ENCODE measurements at places on chromosomes 6 and 20.

DNA sequence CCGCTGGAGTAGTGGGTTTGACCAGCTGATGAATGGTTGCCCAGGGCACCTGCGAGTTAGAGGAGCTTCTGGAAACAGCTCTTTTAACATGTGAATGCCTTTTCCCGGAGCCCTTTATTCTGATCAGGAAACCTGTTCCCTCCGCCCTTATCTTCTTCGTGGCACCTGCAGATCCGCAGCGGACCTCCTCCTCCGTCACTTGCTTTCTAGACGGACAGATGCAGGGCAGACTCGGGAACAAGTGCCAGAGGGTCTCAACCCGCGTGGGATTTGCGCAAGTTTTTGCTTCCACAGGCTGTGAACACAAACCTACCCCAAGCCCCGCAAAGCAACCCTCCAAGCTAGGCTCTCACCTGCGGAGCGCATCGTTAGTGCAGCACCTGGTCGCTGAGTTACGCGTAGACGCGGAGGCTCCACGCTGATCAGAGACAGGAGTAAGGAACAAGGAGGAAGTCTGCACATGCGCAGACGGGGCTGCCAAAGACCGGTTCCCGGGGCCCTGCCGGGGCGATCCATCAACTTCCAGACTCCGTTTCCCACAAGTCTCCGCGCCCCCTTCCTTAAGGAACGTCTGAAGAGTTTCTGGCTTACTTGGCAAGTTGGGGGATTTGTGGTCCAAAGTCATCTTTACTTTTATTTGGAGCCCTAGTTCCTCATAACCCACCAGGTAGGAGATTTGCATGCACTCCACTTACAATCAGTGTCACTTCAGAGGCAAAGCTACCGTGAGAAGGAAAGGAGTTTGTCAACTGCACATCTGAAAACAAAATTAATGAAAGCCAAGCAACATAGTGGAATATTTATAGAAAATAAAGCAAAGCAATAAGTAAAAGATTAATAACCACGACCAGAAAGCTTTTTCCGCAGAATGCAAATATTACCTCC is 52.7 kb upstream of the ELMO2 start:
- DNase-seq, result peak; percentile 2

DNA sequence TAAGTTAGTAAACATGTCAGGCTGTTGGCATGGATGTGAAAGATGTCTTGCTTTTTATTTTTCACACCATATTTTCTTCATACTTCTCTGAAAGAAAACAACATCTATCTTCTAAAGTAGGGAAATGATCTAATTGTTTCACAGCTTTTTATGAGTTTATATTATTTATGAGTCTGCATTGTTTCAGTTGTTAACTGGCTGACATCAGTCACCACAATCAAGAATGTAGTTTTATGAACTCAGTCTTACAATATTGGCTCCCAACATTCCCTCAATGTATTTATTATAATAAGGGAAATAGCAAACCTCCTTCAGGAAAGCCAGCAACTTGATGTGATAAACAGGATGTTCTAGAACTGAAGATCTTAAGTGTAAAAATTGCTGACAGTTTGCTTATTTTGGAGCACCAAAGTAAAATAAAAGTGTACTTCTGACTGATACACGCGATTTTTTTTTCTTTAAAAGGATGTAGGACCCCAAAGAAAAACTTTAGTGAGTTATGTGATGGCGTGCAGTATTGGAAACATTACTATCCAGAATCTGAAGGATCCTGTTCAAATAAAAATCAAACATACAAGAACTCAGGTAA is 106.0 kb downstream of the ADGRG6 start:
- no peak for DNase-seq

GRCh38 chr6:119742188-119742803 is 392.7 kb upstream of the MAN1A1 start:
- peak; percentile 69 for DNase-seq

DNA sequence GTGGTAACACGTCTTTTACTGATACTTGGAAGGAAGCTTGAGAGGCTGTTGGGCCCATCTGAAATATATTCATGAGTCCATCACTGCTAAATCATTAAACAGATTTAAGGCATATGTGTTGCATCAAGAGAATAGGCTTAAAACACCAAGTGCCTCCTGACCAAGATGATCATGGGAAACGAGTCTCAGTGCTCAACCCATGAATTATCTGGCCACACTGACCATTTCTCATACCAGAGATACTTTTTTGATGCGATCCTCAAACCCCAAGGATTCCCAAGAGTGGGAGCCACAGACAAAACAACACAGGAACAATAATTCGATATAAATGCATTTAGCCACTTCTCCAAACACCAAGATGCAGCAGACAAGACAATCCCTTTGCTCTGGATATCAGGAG is 17.2 kb downstream of the HEY2 start:
- DNase-seq, result no peak

DNA sequence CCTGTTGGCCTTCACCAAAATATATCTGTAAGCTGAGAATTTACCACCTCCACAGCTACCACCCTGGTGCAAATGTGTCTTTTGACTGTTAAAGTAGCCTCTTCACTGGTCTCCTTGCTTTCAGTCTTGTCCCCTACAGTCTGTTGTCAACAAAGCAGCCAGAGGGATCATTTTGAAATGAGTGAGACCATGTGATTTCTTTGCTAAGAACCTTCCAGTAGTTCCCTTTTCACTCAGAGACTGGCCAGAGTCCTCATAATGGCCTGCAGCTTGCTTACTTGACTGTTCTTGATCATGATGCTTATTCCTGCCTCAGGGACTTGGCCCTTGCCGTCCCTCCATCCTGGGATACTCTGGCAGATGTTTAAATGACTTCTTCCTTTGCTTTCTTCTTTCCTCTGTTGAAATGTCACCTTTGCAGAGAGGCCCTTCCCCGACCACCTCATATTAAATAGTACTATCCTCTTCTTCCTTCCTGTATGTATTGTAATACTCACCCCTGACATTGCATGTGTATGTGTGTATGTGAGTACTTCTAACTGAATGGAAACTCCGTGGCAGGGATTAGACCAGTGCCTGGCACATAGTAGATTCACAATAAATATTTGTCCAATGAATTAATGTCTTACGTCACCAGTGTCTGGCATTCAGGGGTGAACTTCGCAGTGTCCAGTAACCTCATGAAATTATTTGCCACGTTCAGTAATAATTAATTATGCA is 5.0 kb downstream of the MANBAL start:
- DNase-seq, result no peak

GRCh38 chr20:21523281-21523868 is 9.5 kb upstream of the NKX2-2 start:
- no peak for DNase-seq

DNA sequence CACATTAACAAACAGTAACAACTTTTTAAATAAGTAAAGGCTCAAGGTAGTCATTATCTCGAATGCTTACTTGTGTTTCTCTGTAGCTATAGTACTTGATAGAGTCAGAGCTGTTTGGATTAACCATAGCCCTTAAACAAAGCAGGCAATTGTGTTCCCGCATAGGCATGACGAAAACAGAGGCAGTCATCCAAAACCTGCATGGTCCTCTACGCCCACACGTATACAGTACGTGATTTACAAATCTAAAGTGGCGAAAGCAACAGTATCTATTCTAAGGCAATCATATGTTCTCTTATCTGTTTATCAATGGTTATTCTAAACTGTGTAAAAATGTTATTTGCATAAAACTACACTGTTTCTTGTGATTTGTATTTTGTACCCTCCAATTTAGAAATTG is 31.8 kb downstream of the HFE start:
- DNase-seq, result no peak

GRCh38 chr6:23403460-23403859 is 722.6 kb upstream of the NRSN1 start:
- DNase-seq, result no peak

Data from activated T-cell treated with anti-CD3 and anti-CD28 coated beads, Interleukin-2, amount 50 U/mL, for 72 hours (primary cell).